ENCODE measurements at places on chromosomes 7 and 10. TPM values are rescaled to one million over a fixed set of nuclear protein-coding genes. Genes with fewer than 3 reads are reported as not detected.

Gene PNLIPRP1
- not detected for total RNA-seq

Gene VWA2
- not detected for total RNA-seq

Gene NOM1
- 7.7 TPM for total RNA-seq

Gene SCRN1
- 80.6 TPM for total RNA-seq

Gene FRAT2
- 4.7 TPM for total RNA-seq

Gene IFIT1
- 12.6 TPM for total RNA-seq

Gene CPED1
- 6.1 TPM for total RNA-seq

Gene PIK3AP1
- not detected for total RNA-seq
